IMR-90 (cell line): ENCODE measurements at places on chromosomes 2 and 18. TPM values are rescaled to one million over a fixed set of nuclear protein-coding genes. Genes with fewer than 3 reads are reported as not detected.

The TCF23 gene
- total RNA-seq = not detected in 2 replicates

The NCKAP5 gene
- total RNA-seq = 3.9 and 5.3 TPM in 2 replicates

The TGFA gene
- total RNA-seq = not detected in 2 replicates

The TMEM87B gene
- 6.3 and 16.9 TPM in 2 replicates for total RNA-seq

The CTAGE1 gene
- total RNA-seq = under 0.01 TPM in 1 of 2 replicates, not detected in the other

The STPG4 gene
- 0.18 and 0.28 TPM in 2 replicates for total RNA-seq

The SERPINB2 gene
- 34.4 and 43.0 TPM in 2 replicates for total RNA-seq

The LYPD1 gene
- 79.7 and 87.6 TPM in 2 replicates for total RNA-seq

The CCDC68 gene
- total RNA-seq = 0.54 and 1.4 TPM in 2 replicates

The GPR35 gene
- total RNA-seq = 0.28 TPM in 1 of 2 replicates, not detected in the other

The TTN gene
- total RNA-seq = 0.18 and 0.83 TPM in 2 replicates

The LHCGR gene
- total RNA-seq = under 0.01 and 0.18 TPM in 2 replicates

The SULT6B1 gene
- not detected in 2 replicates for total RNA-seq

The ADRA2B gene
- not detected in 2 replicates for total RNA-seq

The CFLAR gene
- total RNA-seq = 48.3 and 59.9 TPM in 2 replicates

The MOGAT1 gene
- total RNA-seq = not detected in 2 replicates

The RETREG2 gene
- total RNA-seq = 39.2 and 51.1 TPM in 2 replicates

The MROH2A gene
- not detected in 2 replicates for total RNA-seq

The MORN2 gene
- total RNA-seq = 13.1 and 27.2 TPM in 2 replicates

The MARCHF4 gene
- 2.3 and 3.1 TPM in 2 replicates for total RNA-seq

The IL1F10 gene
- not detected in 2 replicates for total RNA-seq

The KIAA2012 gene
- total RNA-seq = under 0.01 TPM in 2 replicates

The SFT2D3 gene
- 2.5 and 3.9 TPM in 2 replicates for total RNA-seq
